Prostate gland (tissue), 2 donors: ENCODE measurements at places on chromosomes 7 and 10. TPM values are rescaled to one million over a fixed set of nuclear protein-coding genes. Genes with fewer than 3 reads are reported as not detected.

Gene PSD
- 1.0 TPM for total RNA-seq

Gene NXPH1
- total RNA-seq = not detected

Gene MYO3A
- total RNA-seq = not detected

Gene WDR86
- 12.8 TPM for total RNA-seq

Gene FOXI2
- not detected for total RNA-seq

Gene UCMA
- total RNA-seq = not detected

Gene MGAM2
- total RNA-seq = 0.51 TPM

Gene CAPZA2
- total RNA-seq = 80.0 TPM

Gene SLIT1
- 0.59 TPM for total RNA-seq

Gene GFRA1
- total RNA-seq = 5.1 TPM

Gene FAM25A
- not detected for total RNA-seq

Gene NSUN6
- total RNA-seq = 11.7 TPM

Gene SSC4D
- 1.0 TPM for total RNA-seq

Gene SPDYE5
- 1.5 TPM for total RNA-seq

Gene TMEM184A
- 15.4 TPM for total RNA-seq

Gene NME8
- not detected for total RNA-seq

Gene FAM13C
- 66.7 TPM for total RNA-seq

Gene FFAR4
- not detected for total RNA-seq

Gene ELN
- total RNA-seq = 93.4 TPM

Gene NOS3
- 6.1 TPM for total RNA-seq

Gene CALML3
- 8.0 TPM for total RNA-seq

Gene SPDYE1
- total RNA-seq = not detected

Gene MMP21
- total RNA-seq = not detected

Gene DLX5
- 0.64 TPM for total RNA-seq

Gene ADRA2A
- 12.3 TPM for total RNA-seq

Gene PKD2L1
- 0.34 TPM for total RNA-seq
